Endodermal cell (in vitro differentiated cells): ENCODE measurements at places on chromosomes 3 and 15. TPM values are rescaled to one million over a fixed set of nuclear protein-coding genes. Genes with fewer than 3 reads are reported as not detected.

IL5RA gene
- not detected in 3 replicates for total RNA-seq

GRK7 gene
- not detected in 2 replicates for total RNA-seq

TRPM1 gene
- total RNA-seq = not detected in 2 replicates

SCN11A gene
- 0.35 to 0.40 TPM (median 0.36 TPM) in 3 replicates for total RNA-seq

HHATL gene
- total RNA-seq = not detected in 3 replicates

- H3K27ac ChIP-seq = no peak overlapping the region
- no peak for DNase-seq
- H3K4me1 ChIP-seq = no peaks in the 10 kb centered on the region
- no peaks in the 10 kb centered on the region for H3K36me3 ChIP-seq
These were observed 273.6 kb downstream of the SHOX2 start for GRCh38 chr3:157832588-157832987.

GRCh38 chr3:52253314-52254304 is 8.1 kb downstream of the PPM1M start:
- H3K27me3 ChIP-seq = no peaks in the 10 kb centered on the region
- no peak overlapping the region for H3K4me3 ChIP-seq
- DNase-seq = no peak
- peaks cover 76% of the 10 kb centered on the region for H3K36me3 ChIP-seq
- peaks cover 4% of the 10 kb centered on the region for H3K4me1 ChIP-seq

- peaks cover 21% of the 10 kb centered on the region for H3K36me3 ChIP-seq
- H3K27me3 ChIP-seq = no peaks in the 10 kb centered on the region
- no peak overlapping the region for H3K27ac ChIP-seq
- no peaks in the 10 kb centered on the region for H3K4me1 ChIP-seq
- no peak for DNase-seq
These were observed 72.9 kb downstream of the TMCC1 start for GRCh38 chr3:129820587-129820986.

- no peak for DNase-seq
- no peaks in the 10 kb centered on the region for H3K27me3 ChIP-seq
- H3K4me1 ChIP-seq = no peaks in the 10 kb centered on the region
- H3K36me3 ChIP-seq = peaks cover 22% of the 10 kb centered on the region
These were observed 72.0 kb upstream of the BLM start for GRCh38 chr15:90644952-90645725.

DNA sequence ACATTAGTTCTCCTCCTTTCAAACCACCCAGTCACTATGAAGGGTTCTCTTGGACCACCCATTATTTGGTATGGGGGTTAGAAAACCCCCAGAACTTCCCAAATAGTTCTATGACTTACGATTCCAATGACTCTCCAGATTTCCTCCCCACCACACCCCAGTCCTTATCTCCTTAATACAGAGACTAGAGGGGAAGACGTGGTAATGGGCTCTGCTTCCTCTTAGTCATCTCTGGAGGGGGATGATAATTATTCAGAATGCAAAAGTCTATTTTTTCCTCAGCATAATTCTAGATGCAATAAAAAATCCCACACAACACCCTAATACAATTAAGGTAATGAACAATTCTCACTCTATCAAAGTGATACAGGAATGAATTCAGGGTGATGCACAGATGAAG is 48.9 kb upstream of the CFAP161 start:
- DNase-seq = no peak
- H3K4me3 ChIP-seq = no peak overlapping the region
- no peaks in the 10 kb centered on the region for H3K27me3 ChIP-seq
- H3K4me1 ChIP-seq = no peaks in the 10 kb centered on the region
- H3K36me3 ChIP-seq = no peaks in the 10 kb centered on the region

GRCh38 chr3:128068156-128068620 is 16.0 kb downstream of the SEC61A1 start:
- no peaks in the 10 kb centered on the region for H3K27me3 ChIP-seq
- H3K4me1 ChIP-seq = no peaks in the 10 kb centered on the region
- peak; percentile 82 for DNase-seq
- H3K4me3 ChIP-seq = no peak overlapping the region
- H3K27ac ChIP-seq = no peak overlapping the region

DNA sequence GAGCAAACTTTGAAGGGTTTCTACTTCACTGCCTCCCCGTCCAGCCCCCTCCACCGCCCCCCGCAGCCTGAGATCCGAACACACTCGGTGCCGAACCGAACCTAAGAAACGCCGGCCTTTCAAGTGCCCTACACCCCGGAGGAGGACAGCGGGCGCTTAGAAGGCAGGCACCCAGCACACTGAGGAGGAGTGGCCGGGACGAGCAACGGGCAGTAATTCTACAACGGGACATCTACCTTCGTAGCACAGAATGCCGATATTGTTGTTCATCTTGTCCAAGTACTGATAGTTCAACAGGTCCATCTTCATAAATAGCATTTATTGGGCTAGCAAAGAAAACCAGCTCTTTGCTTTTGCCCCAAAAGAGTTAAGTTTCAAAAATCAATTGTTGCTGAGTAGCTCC is 513 bp downstream of the VGLL4 start:
- peak; percentile 79 for DNase-seq
- peak overlapping the region; percentile 98 for H3K27ac ChIP-seq
- H3K4me1 ChIP-seq = peaks cover 15% of the 10 kb centered on the region
- peak overlapping the region; percentile 88 for H3K4me3 ChIP-seq
- no peaks in the 10 kb centered on the region for H3K27me3 ChIP-seq

- H3K27me3 ChIP-seq = no peaks in the 10 kb centered on the region
- no peak overlapping the region for H3K27ac ChIP-seq
- no peaks in the 10 kb centered on the region for H3K4me1 ChIP-seq
- no peaks in the 10 kb centered on the region for H3K36me3 ChIP-seq
- no peak overlapping the region for H3K4me3 ChIP-seq
These were observed 1129.6 kb downstream of the OTOL1 start for GRCh38 chr3:162626172-162626571.

GRCh38 chr3:43473244-43473643 is 148.6 kb downstream of the ANO10 start:
- H3K4me1 ChIP-seq = no peaks in the 10 kb centered on the region
- no peak for DNase-seq
- no peaks in the 10 kb centered on the region for H3K27me3 ChIP-seq
- no peaks in the 10 kb centered on the region for H3K36me3 ChIP-seq

GRCh38 chr15:34297059-34297458 is 40.5 kb downstream of the SLC12A6 start:
- no peaks in the 10 kb centered on the region for H3K36me3 ChIP-seq
- no peak overlapping the region for H3K4me3 ChIP-seq
- no peaks in the 10 kb centered on the region for H3K27me3 ChIP-seq
- H3K27ac ChIP-seq = no peak overlapping the region
- no peaks in the 10 kb centered on the region for H3K4me1 ChIP-seq
- DNase-seq = no peak

- H3K36me3 ChIP-seq = no peaks in the 10 kb centered on the region
- peak overlapping the region; percentile 86 for H3K4me3 ChIP-seq
- DNase-seq = no peak
- no peaks in the 10 kb centered on the region for H3K27me3 ChIP-seq
These were observed 405 bp upstream of the SPG21 start for GRCh38 chr15:64990168-64990470.

GRCh38 chr3:58657571-58658141 is 8.9 kb downstream of the FAM3D start:
- no peak for DNase-seq
- no peaks in the 10 kb centered on the region for H3K4me1 ChIP-seq
- no peaks in the 10 kb centered on the region for H3K36me3 ChIP-seq
- H3K27me3 ChIP-seq = peaks cover 9% of the 10 kb centered on the region

- no peak for DNase-seq
- no peaks in the 10 kb centered on the region for H3K27me3 ChIP-seq
- H3K4me3 ChIP-seq = no peak overlapping the region
- H3K36me3 ChIP-seq = no peaks in the 10 kb centered on the region
These were observed 18.9 kb upstream of the SEMA5B start for GRCh38 chr3:123046262-123047061.
